ENCODE measurements at places on chromosomes 6 and 20. TPM values are rescaled to one million over a fixed set of nuclear protein-coding genes. Genes with fewer than 3 reads are reported as not detected.

DNA sequence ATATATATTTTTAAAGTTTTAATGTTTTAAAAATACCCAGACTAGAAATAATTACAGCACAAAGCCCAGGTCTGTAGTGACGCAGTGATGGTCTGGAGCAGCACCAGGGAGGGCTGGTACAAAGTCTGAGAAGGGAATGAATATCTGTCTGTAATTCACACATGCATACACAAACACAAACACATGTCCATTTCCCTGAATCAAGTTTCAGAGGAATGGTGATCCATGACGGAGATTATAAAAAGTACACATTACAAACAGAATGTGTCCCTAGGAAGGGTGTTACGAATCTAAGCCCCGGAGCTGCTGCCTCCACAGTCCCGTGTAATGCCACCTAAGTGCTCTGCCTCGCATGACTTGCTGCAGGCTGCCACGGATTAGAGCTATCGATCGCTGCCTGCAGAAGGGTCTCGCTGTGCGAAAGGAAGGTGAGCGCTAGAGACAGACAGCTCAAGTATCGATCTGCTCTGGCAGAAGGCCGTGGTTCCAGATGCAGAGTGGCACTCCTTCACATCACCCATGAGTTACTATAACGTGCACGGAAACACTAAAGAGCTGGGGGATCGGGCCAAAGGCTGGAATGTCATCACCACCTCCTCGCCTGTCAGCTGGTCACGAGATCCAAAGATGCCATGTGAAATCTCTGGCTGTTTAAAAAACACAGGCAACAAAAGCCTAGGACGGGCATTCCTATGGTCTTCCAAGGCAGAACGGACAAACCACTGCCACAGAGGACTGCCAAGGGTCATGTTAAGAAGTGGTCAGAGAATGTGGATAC, 87.1 kb downstream of the INSM1 start:
- DNase-seq, result no peak

- no peak for DNase-seq
Observed at GRCh38 chr6:117451671-117452070, 25.9 kb upstream of the ROS1 start.

DNA sequence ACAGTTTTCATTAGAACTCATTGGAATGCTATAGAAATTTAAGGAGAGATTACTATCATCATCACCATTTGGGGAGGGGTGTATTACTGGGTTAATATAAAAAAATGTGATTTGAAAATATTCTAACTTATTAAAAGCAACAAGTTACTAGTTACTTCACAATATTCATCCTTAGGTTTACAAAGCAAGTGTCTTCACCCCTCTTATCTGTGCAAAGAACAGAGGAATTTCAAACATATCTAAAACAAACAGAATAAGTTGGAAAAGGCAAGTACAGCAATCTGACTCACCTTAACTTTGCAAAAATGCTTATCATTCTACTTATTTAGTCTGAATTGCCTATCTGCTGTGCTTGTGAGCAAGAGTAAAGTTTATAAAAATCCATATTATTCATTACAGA, 32.9 kb downstream of the DCBLD1 start:
- no peak for DNase-seq

DNA sequence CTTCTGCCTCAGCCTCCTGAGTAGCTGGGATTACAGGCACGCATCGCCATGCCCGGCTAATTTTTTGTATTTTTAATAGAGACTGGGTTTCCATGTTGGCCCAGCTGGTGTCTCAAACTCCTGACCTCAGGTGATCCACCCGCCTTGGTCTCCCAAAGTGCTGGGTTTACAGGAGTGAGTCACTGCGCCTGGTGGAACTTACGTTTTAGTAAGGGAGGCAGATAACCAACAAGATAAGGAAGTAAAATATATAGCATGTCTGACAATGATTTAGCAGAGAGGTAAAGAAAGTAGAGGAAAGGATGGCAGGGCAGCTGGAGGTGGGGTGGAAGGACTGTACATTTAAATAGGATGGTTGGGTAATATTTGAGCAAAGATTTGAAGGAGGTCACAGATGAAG, 12.8 kb upstream of the MYMX start:
- no peak for DNase-seq

DNA sequence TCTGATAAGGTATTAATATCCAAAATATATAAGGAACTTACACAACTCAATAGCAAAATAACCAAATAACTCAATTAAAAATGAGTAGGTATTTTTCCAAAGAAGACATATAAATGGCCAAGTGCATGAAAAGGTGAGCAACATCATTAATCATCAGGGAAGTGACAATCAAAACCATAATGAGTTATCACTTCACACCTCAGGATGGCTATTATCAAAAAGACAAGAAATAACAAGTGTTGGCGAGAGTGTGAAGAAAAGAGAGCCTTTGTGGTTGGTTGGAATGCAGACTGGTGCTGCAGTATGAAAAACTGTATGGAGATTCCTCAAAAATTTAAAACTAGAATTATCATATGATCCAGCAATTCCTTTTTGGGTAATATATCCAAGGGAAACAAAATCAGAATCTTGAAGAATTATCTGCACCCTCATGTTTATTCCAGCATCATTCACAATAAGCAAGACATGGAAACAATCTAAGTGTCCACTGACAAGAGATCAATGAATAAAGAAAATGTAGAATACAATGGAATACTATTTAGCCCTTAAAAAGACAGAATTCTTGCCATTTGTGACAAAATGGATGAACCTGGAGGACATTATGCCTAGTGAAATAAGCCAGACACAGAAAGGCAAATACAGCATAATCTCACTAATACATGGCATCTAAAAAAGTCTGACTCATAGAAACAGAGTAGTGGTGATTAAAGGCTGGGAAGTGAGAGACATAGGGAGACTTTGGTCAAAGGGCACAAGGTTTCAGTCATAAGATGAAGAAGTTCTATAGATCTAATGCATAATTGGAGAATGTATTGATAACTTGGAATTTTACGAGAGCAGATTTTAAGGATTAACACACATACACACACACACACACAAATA, 175.6 kb downstream of the FOXA2 start:
- no peak for DNase-seq

DNA sequence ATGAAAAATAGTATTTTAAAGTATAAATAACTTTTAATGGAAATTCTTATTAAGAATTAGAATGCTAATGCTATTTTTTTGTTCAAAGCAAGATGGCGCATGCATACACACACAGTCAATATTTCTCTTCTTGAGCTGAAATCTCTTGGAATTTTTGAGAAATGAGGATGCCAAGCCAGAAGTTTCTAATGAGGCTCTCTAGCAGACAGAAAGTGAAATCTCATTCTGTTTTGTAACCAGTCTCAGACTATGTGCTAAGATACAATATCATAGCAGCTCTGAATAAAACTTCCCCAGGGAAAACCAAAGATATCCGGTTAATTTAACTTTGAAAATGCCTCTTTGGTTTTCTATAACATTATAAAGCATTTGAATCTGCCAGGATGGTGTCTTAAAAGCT, 97.2 kb upstream of the HDAC2 start:
- DNase-seq, result no peak

Gene MOXD1
- total RNA-seq, result 5.1 TPM

Measured in tibial nerve (tissue), 4 donors.